ENCODE measurements at places on chromosomes 3 and 15. TPM values are rescaled to one million over a fixed set of nuclear protein-coding genes. Genes with fewer than 3 reads are reported as not detected.

- H3K27me3 ChIP-seq, result no peaks in the 10 kb centered on the region
- H3K4me1 ChIP-seq, result peaks cover 28% of the 10 kb centered on the region
- H3K4me3 ChIP-seq, result peak overlapping the region; percentile 90
- peak; percentile 70 for DNase-seq
- no peaks in the 10 kb centered on the region for H3K36me3 ChIP-seq
Measured at GRCh38 chr3:152269831-152270734, 1.4 kb downstream of the MBNL1 start.

GRCh38 chr3:61646851-61647525, 85.6 kb downstream of the PTPRG start:
- no peak for DNase-seq
- no peaks in the 10 kb centered on the region for H3K4me1 ChIP-seq
- no peak overlapping the region for H3K27ac ChIP-seq
- H3K36me3 ChIP-seq, result no peaks in the 10 kb centered on the region
- H3K27me3 ChIP-seq, result no peaks in the 10 kb centered on the region

DNA sequence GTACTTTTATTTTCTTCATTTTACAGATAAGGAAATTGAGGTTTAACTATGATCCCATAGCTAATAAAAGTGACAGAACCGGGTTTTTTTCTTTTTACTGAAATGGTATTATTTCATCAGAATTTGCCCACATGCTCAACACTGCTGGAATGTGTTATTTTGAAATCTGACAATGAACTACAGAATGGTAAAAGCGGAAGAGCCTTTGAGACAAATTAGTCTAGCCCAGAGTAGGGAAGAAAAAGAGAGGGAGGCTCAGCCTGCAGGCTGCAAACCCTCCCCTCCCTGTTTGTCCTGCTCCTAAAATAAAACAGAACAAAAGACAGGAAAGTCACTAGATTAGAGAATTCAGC, 100.3 kb upstream of the LIPC start:
- H3K4me3 ChIP-seq, result no peak overlapping the region
- no peaks in the 10 kb centered on the region for H3K36me3 ChIP-seq
- peaks cover 19% of the 10 kb centered on the region for H3K4me1 ChIP-seq
- H3K27me3 ChIP-seq, result no peaks in the 10 kb centered on the region
- DNase-seq, result no peak

ZNF662 gene
- total RNA-seq, result 0.53 TPM

TERC gene
- 0.86 TPM for total RNA-seq

HYKK gene
- 1.3 TPM for total RNA-seq
